ENCODE measurements at places on chromosomes 3 and 15. TPM values are rescaled to one million over a fixed set of nuclear protein-coding genes. Genes with fewer than 3 reads are reported as not detected.

Gene SLC2A2
- total RNA-seq, result not detected

Gene GOLGA8T
- total RNA-seq, result 9.0 TPM

Gene SCAMP5
- 37.0 TPM for total RNA-seq

Gene MYL3
- total RNA-seq, result 3.0 TPM

Gene ASB14
- 1.2 TPM for total RNA-seq

Gene MYH15
- total RNA-seq, result 2.2 TPM

Gene EFHB
- total RNA-seq, result 22.0 TPM

Gene ATP13A5
- 0.16 TPM for total RNA-seq

- no peaks in the 10 kb centered on the region for H3K36me3 ChIP-seq
- H3K4me3 ChIP-seq, result no peak overlapping the region
- no peak overlapping the region for H3K27ac ChIP-seq
- H3K4me1 ChIP-seq, result no peaks in the 10 kb centered on the region
- no peaks in the 10 kb centered on the region for H3K27me3 ChIP-seq
- no peak for DNase-seq
Measured at GRCh38 chr3:71078723-71079525, 504.6 kb downstream of the FOXP1 start.

- H3K27me3 ChIP-seq, result no peaks in the 10 kb centered on the region
- peak overlapping the region; percentile 35 for H3K27ac ChIP-seq
- no peaks in the 10 kb centered on the region for H3K36me3 ChIP-seq
- no peak overlapping the region for H3K4me3 ChIP-seq
- no peak for DNase-seq
- H3K4me1 ChIP-seq, result peaks cover 42% of the 10 kb centered on the region
Measured at GRCh38 chr3:58020783-58021071, 12.5 kb downstream of the FLNB start.

DNA sequence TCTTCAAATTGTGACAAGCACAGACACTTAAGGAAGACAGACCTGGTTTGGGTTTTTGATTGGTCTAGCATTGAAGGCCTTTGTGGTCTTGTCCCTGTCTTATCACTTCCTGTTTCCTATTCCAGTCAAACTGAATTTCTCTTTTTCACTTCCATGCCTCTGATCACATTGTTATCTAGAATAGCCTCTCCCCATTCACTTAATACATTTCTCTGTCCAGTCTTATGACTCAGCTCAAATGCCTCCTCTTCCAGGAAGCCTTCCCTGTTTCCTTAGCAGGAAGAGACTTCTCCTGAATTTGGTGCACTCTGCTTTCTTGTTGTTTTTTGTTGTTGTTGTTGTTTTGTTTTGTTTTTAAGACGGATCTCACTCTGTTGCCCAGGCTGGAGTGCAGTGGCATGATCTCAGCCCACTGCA, 45.5 kb downstream of the LIMD1 start:
- no peak overlapping the region for H3K27ac ChIP-seq
- H3K4me1 ChIP-seq, result no peaks in the 10 kb centered on the region
- H3K27me3 ChIP-seq, result no peaks in the 10 kb centered on the region
- H3K4me3 ChIP-seq, result no peak overlapping the region

DNA sequence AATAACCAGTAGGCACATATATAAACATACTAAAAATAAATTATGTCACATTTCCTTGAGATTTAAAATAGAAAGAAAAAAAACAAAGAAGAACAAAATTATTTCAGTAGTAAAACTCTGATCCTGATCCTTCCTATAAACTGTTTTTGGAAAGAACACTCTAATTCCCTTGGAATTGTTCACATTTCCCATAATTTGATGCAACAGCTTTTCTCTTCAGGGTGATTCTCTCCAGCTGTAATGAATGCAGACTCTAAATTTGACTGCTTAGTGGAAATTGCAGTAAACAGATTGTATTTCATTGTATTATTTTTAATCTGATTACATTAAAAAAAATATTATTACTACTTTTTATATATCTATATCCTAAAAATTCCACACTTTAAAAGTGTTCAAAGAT, 70.2 kb upstream of the ABI3BP start:
- no peak overlapping the region for H3K4me3 ChIP-seq
- no peaks in the 10 kb centered on the region for H3K36me3 ChIP-seq
- no peak for DNase-seq
- H3K27me3 ChIP-seq, result no peaks in the 10 kb centered on the region
- no peaks in the 10 kb centered on the region for H3K4me1 ChIP-seq
- H3K27ac ChIP-seq, result no peak overlapping the region

DNA sequence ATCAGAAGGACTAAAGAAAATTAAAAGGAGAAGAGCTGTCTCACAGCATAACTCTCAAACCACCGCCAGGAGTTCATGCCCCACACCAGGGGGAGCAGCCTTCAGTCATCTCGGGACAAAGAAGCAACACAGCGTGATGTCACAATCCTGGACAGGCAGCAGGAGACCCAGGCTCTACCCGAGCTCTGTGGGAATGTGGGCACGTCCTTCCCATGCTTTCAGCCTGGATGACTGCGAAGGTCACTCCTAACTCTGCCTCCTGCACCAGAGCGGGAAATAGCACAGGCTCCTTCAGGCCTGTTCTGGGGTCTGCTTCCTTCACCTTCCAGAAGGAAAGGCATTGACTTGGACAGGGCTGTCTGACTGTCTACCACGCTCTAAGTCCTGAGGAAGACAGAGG, 31.3 kb downstream of the NOX5 start:
- H3K36me3 ChIP-seq, result no peaks in the 10 kb centered on the region
- peak; percentile 40 for DNase-seq
- H3K27me3 ChIP-seq, result no peaks in the 10 kb centered on the region
- H3K27ac ChIP-seq, result no peak overlapping the region
- H3K4me3 ChIP-seq, result no peak overlapping the region

DNA sequence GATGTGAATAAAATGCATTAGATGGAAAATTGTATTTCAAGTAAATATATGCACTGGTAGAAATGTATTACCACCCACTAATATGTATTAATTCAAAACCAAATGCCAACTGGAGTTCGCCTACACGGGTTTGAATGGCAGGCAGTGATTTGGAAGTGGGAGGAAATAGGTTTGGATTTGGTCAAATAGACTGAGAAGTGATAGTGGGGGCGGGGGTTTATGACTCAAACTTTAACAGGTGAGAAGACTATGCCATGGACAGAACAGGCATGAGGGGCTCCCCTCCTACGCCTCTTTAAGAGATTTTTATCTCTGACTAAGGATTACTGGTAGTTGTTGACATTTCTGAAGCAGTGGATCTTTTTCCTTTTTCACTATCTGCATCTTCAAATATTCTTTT, 677.8 kb downstream of the NTRK3 start:
- H3K27ac ChIP-seq, result no peak overlapping the region
- H3K4me3 ChIP-seq, result no peak overlapping the region
- H3K27me3 ChIP-seq, result no peaks in the 10 kb centered on the region
- no peaks in the 10 kb centered on the region for H3K36me3 ChIP-seq
- no peaks in the 10 kb centered on the region for H3K4me1 ChIP-seq

- no peaks in the 10 kb centered on the region for H3K4me1 ChIP-seq
- no peak overlapping the region for H3K4me3 ChIP-seq
- DNase-seq, result no peak
- H3K27ac ChIP-seq, result no peak overlapping the region
- no peaks in the 10 kb centered on the region for H3K27me3 ChIP-seq
Measured at GRCh38 chr3:115581362-115582135, 41.8 kb upstream of the GAP43 start.

GRCh38 chr15:48555241-48555881, 90.1 kb downstream of the FBN1 start:
- no peak overlapping the region for H3K4me3 ChIP-seq
- no peaks in the 10 kb centered on the region for H3K27me3 ChIP-seq
- peaks cover 12% of the 10 kb centered on the region for H3K4me1 ChIP-seq
- no peaks in the 10 kb centered on the region for H3K36me3 ChIP-seq
- no peak overlapping the region for H3K27ac ChIP-seq

- no peak overlapping the region for H3K27ac ChIP-seq
- H3K4me1 ChIP-seq, result no peaks in the 10 kb centered on the region
- H3K4me3 ChIP-seq, result no peak overlapping the region
Measured at GRCh38 chr3:62134061-62134496, 239.3 kb downstream of the FEZF2 start.

- no peaks in the 10 kb centered on the region for H3K4me1 ChIP-seq
- no peaks in the 10 kb centered on the region for H3K27me3 ChIP-seq
- H3K4me3 ChIP-seq, result no peak overlapping the region
- H3K36me3 ChIP-seq, result no peaks in the 10 kb centered on the region
- H3K27ac ChIP-seq, result no peak overlapping the region
Measured at GRCh38 chr15:48449734-48450133, 118.5 kb downstream of the DUT start.

DNA sequence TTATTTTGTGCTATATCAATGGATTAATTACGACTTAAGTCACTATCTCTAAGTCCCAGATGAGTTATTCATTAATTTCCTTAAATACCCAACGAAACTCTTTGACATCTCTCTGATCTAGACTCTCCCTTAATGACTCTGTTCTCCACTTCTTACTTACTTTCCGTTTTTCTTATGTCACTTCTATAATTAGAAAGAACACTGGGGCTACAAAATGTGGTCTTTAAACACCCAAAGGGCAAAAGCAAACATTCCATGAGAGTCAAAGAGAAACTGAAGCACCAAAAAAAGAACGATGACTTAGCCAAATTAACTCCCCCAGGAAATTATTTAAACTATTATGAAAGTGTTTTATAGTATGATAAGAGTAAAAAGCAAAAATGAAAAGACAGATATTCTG, 166.4 kb upstream of the UBE2E2 start:
- H3K4me1 ChIP-seq, result peaks cover 9% of the 10 kb centered on the region
- H3K36me3 ChIP-seq, result no peaks in the 10 kb centered on the region
- no peak for DNase-seq
- H3K4me3 ChIP-seq, result no peak overlapping the region
- H3K27me3 ChIP-seq, result no peaks in the 10 kb centered on the region
- no peak overlapping the region for H3K27ac ChIP-seq

DNA sequence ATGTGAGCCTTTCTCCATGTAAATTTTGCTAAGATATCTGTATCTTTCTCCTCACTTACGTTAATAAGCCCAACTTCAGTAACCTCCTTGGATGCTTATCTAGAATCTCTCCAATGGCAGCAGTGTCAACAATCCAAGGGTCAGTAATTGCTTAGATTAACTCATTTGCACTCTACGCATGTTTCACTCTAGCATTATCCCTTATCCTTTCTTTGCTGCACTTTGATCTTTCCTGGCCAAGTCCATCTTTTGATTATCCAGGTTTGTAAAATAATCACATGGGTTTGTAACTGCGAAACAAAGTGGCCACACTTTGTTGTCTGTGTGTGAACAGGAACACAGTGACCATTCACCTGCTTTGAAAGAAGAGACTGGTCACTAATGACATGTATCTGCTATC, 577.6 kb downstream of the RSL24D1 start:
- H3K27ac ChIP-seq, result no peak overlapping the region
- no peak overlapping the region for H3K4me3 ChIP-seq
- H3K36me3 ChIP-seq, result no peaks in the 10 kb centered on the region
- no peaks in the 10 kb centered on the region for H3K27me3 ChIP-seq

GRCh38 chr3:152037297-152037696, 163.9 kb downstream of the SUCNR1 start:
- H3K36me3 ChIP-seq, result no peaks in the 10 kb centered on the region
- no peaks in the 10 kb centered on the region for H3K4me1 ChIP-seq
- no peak overlapping the region for H3K27ac ChIP-seq
- no peaks in the 10 kb centered on the region for H3K27me3 ChIP-seq
- no peak overlapping the region for H3K4me3 ChIP-seq
- no peak for DNase-seq

- H3K4me1 ChIP-seq, result peaks cover 6% of the 10 kb centered on the region
- no peak overlapping the region for H3K27ac ChIP-seq
- no peaks in the 10 kb centered on the region for H3K27me3 ChIP-seq
- DNase-seq, result no peak
Measured at GRCh38 chr3:32048487-32049182, 57.8 kb upstream of the GPD1L start.

DNA sequence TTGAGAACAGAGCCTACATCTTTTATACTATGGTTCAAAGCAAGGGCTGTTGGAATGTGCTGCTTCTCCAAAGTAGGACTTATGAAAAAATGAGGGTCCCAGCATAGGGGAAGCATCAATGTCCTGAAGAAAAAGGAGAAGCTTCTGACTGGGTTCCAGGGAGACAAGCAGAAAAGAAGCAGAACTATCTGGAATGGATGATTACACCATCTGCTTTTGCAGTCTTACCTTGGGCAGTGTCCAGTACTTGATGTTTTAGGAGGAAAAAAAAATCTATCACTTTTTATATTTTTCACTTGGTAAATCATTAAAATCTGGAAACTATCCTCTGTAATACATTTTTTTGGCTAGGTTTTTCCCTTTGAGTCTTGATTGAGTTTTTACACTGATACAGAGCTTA, 57.9 kb upstream of the DPH6 start:
- H3K36me3 ChIP-seq, result no peaks in the 10 kb centered on the region
- no peak overlapping the region for H3K4me3 ChIP-seq
- no peaks in the 10 kb centered on the region for H3K4me1 ChIP-seq
- no peak for DNase-seq
- H3K27ac ChIP-seq, result no peak overlapping the region

- no peak for DNase-seq
- no peaks in the 10 kb centered on the region for H3K36me3 ChIP-seq
- no peak overlapping the region for H3K27ac ChIP-seq
- no peak overlapping the region for H3K4me3 ChIP-seq
- H3K27me3 ChIP-seq, result no peaks in the 10 kb centered on the region
Measured at GRCh38 chr15:22952796-22953579, 27.2 kb downstream of the CYFIP1 start.

- no peak overlapping the region for H3K27ac ChIP-seq
- no peaks in the 10 kb centered on the region for H3K27me3 ChIP-seq
- no peak for DNase-seq
- no peak overlapping the region for H3K4me3 ChIP-seq
- no peaks in the 10 kb centered on the region for H3K36me3 ChIP-seq
- H3K4me1 ChIP-seq, result no peaks in the 10 kb centered on the region
Measured at GRCh38 chr3:23431764-23432163, 228.6 kb downstream of the UBE2E2 start.

DNA sequence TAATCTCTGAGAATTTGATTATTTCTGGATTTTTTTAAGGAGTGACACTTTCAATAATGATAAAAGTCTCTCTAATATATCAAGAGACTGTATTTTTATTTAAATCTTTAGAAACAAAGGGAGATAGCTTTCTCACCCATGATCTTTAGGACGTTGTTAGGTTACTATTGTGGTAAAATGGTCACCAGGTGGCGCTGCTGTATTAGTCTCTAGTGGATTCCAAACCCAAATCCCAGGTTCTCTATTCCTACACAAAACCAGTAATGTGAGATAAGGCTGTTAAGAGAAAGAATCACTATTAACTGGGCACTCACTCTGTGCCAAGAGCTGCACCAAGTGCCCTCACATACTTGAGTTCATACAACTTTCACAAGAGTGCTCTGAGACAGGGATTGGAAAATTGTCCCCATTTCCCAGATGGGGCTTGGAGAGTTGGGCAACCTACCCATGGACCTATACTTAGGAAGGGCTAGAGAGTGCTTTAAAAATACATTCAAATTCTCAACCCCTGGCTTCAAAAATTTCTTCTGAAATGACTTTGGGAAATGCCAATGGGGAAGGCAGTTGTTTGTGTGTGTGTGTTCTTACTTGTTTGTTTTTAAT, 593.4 kb upstream of the TGFBR2 start:
- H3K4me3 ChIP-seq, result no peak overlapping the region
- H3K4me1 ChIP-seq, result no peaks in the 10 kb centered on the region
- H3K27me3 ChIP-seq, result no peaks in the 10 kb centered on the region
- no peaks in the 10 kb centered on the region for H3K36me3 ChIP-seq

- no peak for DNase-seq
- peaks cover 12% of the 10 kb centered on the region for H3K4me1 ChIP-seq
- H3K36me3 ChIP-seq, result no peaks in the 10 kb centered on the region
- H3K27me3 ChIP-seq, result no peaks in the 10 kb centered on the region
Measured at GRCh38 chr15:70375006-70375431, 277.3 kb upstream of the TLE3 start.
